ENCODE measurements at places on chromosomes 1 and 21.

DNA sequence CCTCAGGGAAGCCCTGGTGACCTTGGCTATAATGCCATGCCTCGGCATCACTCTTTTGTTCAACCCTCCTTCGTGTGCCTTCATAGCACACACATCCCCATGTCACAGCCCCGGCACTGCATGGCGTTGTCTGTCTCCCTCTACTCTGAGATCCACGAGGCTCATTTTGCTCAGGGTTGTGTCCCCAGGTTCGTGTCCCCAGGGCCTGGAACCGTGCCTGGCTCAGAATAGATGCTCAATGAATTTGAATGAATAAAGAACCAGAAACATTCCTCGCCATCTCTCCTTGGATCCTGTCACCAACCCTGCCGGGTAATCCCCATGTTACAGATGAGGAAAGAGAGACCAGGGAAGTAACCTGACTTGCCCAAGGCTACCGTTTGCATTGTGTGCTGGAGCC lies 177.3 kb downstream of the PTPRU start:
- no peak for DNase-seq

- DNase-seq: no peak
These were observed 27.5 kb upstream of the RASAL2 start for GRCh38 chr1:178066296-178066907.

GRCh38 chr1:182974506-182975191 lies 21.7 kb upstream of the SHCBP1L start:
- DNase-seq: no peak

GRCh38 chr1:225437710-225438437 lies 10.0 kb upstream of the LBR start:
- DNase-seq: no peak

DNA sequence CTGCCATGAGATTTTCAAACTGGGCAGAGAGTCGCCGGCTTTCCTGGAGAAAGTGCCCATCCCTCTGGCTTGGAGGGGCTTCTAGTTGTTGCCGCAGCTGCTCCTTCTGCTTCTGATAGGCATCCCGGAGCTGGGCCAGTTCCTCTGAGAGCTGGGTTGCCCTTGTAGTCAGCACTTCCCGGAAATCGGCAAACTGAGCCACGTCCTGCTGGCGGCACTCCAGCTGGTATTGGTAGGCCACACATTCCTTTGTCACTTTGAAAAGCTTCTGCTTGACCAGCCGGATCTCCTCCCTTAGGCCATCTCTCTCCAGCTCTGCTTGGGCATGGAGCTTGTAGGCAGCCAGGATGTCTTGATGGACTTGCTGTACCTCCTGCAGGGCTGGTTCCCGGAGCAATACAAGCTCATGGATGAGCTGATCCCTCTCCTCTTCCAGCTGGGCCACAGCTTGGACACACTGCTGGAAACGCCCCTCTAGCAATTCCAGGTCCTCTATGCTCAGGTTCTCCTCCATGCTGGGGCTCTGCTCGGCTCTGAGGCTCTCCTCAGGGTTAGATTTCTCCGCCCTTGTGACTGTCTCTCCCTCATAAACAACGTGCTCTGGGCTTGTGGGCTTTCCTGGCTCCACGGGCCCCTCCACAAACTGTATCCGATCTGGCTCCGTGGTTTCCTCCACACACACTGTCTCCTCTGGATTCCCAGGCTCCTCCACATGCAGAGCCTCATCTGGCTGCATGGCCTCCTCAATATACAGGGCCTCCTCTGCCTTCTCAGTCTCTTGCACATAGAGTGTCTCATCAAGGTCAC lies 7.3 kb downstream of the SYNC start:
- DNase-seq: no peak

DNA sequence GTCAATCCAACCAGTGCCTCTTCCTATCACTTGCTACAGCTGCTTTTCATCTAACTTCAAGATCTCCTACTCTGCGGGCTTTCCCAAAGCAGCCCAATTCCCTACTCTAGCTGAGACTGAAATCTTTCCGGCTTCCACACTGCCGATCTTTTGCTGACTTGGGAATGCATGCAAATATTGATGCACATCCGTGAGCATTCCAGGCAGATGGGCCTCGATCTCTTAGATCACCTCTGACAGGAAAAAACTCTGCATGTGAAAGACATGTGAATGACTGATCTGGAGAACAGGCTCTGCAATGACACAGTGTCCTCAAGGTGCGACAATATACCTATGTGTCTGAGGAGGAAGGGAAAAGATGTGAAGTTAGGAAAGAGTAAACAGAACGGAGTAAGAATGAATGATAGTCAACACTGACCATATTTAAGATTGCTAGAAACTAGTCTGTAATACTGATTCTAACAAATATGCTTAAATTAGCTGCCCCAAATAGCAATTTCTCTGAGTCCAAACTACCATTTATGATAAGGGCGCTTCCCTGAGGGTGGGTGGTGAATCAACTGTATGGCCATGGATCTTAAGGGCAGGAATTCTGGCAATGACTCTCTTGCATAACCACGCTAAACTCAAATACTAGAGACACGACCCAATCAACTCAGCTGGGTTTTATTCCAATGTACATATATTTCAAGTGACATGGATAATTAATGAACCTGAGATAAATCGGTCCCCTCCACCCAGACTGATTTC lies 8.4 kb downstream of the TAF5L start:
- no peak for DNase-seq

DNA sequence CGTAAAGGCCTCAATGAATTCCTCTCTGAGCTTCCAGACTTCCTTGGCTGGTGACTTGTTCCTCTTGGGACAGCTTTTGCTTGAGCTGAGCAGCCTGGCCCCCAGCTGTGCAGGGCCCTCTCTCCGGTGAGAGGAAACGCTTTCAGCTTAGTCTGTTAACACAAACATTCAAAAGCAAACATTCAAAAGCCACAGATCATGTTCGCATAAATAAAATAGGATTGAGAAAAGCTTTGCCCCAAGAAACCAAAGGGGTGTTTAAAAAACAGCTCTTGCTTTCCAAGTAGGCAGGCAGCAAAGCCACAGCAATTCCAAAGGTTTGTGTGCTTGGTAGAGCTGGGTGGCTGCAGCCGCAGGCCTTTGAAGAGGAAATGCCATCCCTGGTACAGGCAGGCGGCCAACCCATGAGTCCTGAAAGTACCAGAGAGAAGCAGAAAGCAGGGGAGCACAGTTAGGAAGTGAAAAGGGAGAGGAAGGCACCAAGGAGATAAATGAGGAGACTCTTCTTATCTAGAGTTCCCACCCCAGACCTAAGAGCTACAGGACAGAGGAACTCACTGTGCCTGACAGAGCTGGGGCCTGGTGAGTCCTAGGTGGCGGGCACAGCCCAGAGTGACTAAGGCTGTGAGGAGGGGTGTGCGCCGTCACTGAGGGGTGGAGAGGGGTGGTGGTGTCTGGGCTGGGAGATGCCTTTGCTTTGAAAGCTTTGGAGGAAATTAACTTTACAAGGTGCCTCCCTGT lies 48.4 kb downstream of the CCN1 start:
- DNase-seq: no peak

GRCh38 chr1:149979972-149980540 lies 30.5 kb downstream of the OTUD7B start:
- no peak for DNase-seq

DNA sequence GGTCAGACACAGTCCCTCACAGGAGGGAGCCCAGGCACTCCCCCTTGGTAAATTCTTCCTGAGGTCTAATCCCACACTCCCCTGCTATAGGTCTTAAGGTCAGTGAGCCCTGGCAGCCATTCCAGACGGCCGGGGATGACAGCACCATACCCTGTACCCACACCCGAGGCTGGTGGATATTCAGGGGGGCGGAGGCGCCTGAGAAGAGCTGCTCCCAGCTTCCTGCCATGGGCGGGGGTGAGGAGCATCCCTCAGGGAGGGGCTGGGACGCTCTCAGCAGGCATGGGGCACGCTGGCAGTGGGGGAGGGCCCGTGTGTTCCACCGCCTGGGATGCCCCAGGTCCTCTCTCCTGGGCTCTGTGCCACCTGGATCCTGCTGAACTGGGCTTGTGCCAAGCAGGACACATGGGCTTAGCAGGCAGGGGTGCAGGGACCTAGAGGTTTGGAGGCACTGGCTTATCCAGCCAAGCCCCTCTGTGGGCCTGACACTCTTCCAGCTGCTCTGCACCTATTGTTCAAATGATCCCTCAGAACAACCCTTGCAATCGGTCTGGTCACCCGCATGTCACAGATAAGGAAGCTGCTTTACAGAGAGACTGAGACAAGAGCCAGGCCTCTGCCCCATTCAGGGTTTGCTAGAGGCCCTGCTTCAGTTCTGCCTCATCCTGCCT lies 5.7 kb upstream of the ADGRB2 start:
- no peak for DNase-seq
